ENCODE measurements at places on chromosomes 6 and 20.

GRCh38 chr6:77228279-77228678, 235.0 kb downstream of the HTR1B start:
- DNase-seq: no peak

- DNase-seq: no peak
Measured at GRCh38 chr6:139539852-139540251, 165.4 kb upstream of the CITED2 start.

DNA sequence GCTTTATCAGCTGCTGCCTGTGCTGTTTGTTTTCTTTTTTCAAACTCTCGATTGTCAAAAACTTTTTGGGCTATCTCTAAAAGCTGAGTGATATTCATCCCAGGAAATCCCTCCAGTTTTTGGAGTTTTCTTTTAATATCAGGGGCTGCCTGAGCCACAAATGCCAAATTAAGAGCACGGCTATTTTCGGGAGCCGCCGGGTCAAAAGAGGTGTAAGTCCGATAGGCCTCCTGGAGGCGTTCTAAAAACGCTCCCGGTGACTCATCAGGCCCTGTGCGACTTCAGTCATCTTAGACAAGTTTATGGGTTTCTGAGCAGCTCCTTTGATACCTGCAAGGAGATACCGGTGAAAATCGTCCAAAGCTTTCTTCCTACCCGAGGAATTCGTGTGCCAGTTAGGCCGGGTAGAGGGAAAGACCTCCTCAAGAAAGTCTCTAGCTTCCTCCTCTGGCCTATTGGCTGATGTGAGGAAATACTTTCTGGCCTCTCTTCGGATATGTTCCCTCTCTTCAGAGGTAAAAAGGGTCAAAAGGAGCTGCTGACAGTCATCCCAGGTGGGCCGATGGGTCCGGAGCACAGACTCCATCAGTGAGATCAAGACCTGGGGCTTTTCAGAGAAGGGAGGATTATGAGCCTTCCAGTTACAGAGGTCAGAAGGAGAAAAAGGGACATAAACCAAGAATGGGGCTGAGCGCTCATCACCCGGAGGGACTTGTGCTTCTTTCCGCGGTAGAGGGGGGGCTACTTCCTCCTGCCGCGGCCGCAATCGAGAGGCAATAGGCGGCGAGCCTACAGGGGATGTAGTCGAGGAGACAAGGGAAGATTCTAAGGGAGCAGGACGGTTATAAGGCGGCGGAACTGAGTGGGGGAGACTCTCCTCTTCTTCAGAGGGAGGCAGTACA, 151.1 kb downstream of the TRIM27 start:
- DNase-seq: no peak

- DNase-seq: no peak
Measured at GRCh38 chr20:41607791-41608190, 10.4 kb downstream of the CHD6 start.

GRCh38 chr6:169490830-169491229, 211.0 kb downstream of the WDR27 start:
- DNase-seq: no peak

DNA sequence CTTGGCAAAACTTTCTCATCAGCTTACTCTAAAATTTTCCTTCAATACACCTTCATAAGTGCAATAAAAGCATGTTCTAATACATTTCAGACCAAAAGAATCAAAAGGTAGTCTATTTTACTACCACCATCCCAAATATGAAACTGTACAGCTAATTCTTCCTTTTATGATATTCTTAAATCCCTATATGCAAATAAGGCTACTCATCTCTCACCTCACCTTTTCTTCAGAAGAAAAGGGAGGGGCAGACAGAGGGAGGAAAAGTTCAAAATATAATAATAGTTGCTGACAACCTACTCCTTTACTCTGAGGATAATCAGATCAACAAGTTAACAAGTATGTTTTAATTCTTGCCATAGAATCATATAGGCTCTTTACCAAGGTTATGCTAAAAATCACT, 7.4 kb downstream of the C6orf120 start:
- DNase-seq: no peak

DNA sequence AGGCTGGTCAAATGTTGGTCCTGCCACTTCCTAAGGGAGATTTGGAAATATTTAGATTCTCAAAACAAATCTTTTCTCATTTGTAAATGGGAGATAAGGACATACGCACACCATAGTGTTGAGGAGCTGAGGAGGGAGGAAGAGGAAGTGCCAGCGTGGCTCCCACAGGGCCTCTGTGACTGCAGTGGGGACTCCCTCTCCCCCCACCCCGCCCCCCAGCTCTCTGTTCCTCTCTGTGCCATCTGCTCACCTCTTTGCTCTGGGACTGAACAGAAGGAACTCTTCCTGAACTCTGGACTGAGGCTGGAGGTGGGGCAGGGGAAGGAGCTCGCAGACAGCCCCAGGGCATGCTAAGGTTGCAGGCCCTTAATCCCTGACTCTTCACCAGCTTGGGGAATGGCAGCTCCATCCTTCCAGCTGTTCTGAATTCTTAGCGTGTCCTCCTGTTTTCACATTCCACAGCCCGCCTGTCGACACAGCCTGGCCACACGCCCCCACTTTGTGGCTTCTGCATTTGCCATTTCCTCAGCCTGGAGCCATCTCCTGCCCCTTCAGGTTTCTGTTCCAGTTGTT, 11.4 kb downstream of the DDX27 start:
- DNase-seq: no peak

DNA sequence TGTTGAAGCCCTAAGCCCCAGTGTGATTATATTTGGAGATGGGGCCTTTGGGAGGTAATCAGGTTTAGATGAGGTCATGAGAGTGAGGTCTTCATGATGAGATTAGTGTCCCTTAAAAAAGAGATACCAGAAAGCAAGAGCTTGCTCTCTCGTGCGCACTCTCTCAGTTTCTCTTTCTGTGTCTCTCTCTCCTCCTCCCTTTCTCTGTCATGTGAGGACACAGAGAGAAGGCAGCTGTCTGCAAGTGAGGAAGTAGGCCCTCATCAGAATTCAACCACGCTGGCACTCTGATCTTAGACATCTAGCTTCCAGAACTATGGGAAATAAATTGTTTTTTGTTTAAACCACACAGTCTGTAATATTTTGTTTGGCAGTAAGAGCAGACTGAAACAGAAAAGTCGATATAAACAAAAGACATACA, 180.5 kb downstream of the IBTK start:
- no peak for DNase-seq

GRCh38 chr6:137866200-137866913, 702 bp upstream of the TNFAIP3 start:
- DNase-seq: no peak

- no peak for DNase-seq
Measured at GRCh38 chr6:108966855-108967755, 118.9 kb downstream of the ARMC2 start.
